ENCODE measurements at places on chromosomes 3 and 15.

DNA sequence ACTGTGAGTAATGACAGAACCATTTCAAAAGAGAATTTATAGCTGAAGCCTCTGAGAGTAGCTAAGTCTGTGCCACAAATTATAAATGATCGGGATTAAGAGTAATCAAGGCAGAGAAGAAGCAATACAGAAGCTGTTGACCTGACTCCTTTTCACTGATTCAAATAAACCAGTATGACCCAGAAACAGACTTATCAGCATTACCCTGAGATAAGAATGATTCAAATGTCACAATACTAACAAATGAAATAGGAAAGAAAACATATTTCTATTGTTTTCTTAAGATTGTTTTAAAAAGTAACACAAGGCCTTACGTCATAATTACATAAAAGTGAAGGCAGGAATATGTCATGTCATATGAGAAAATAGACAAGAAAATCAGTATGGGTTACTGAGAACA is 1534.6 kb downstream of the SI start:
- DNase-seq: no peak

DNA sequence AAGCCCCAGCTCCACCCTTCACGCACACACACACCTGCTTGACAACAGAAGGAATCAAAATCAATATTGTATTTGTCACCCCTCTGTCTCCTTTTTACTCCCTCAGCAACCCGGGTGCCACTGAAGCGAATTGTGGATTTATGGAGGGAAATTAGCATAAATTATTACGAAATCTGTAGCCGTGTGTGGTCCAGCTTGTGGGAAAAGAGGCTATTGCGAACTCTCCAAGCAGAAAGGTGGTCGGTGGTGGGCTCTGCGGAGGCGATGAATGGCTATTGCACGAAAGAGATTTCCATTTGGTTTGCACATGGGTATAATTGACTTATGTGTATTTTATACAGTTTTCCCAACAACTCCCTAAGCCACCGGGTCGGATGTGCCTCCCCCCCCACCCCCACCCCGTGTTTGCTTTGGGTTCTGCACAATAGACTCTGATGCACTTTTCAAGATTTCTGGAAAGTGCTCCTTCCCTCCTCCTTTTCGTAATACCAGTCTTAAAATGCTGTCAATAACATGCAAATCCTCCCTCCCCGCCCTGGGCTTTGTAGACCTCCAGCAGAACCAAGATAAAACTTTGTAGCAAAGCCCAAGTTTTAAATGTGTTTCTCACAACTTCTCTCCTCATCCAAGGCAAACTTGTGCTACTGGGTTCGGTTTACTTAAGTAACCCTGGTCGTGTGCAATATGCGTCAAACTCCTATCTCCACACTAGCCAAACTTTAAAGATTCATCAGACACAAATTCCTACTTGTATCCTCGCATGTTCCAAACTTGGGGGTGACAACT is 3.1 kb upstream of the FOXB1 start:
- DNase-seq: no peak

DNA sequence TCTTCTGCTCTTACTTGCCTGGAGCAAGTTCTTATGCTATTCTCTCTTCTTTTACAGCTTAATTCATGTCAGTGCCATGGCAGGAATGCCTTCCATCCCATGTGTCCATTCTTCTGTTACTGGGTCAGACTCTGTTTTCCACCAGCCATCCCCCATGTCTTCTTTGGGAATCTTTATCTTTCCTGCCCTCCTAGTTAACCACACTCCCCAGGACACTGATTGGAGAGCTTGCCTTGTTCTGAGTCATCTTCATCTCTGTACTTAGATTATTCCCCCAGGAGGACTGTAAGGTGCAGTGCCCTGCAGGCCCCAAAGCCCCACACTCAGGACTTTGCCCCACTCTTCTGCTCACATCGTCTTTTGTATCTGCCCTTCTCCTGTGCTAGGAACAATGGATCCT is 3.6 kb downstream of the ABHD17C start:
- no peak for DNase-seq

DNA sequence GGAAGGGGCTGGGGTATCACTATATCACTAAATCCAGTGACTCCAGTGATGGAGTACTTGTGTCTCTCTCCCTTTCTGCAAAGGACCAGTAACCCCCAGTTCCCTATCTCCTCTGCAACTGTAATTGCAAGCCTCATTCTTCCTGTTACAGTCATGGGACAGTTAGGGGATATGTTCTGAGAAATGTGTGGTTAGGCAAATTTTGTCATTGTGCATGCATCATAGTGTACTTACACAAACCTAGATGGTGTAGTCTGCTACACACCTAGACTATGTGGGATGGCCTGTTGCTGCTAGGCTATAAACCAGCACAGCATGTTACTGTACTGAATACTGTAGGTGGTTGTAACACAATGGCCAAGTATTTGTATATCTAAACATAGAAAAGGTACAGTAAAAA is 2.2 kb downstream of the VPS8 start:
- DNase-seq: no peak

DNA sequence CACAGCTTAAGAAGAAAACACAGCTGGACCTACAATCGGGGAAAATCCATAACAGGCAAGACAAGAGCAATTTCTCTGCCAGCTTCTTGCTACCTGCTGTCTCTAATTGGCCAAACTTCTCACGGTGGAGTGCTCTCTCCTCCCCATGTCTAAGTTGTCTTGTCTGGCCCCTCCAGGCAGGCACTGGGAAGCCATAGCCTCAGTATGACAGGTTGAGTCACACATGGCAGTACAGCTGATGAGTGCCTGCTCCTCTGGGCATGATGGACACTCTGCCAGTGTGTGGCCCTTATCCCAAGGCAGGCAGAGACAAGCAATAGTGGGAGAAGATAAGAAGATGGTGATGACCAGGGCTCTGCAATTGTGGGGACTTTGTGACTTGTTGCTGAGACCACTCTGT is 551.8 kb downstream of the DIPK2A start:
- no peak for DNase-seq

GRCh38 chr3:107992976-107993684 is 97.7 kb downstream of the CD47 start:
- no peak for DNase-seq

DNA sequence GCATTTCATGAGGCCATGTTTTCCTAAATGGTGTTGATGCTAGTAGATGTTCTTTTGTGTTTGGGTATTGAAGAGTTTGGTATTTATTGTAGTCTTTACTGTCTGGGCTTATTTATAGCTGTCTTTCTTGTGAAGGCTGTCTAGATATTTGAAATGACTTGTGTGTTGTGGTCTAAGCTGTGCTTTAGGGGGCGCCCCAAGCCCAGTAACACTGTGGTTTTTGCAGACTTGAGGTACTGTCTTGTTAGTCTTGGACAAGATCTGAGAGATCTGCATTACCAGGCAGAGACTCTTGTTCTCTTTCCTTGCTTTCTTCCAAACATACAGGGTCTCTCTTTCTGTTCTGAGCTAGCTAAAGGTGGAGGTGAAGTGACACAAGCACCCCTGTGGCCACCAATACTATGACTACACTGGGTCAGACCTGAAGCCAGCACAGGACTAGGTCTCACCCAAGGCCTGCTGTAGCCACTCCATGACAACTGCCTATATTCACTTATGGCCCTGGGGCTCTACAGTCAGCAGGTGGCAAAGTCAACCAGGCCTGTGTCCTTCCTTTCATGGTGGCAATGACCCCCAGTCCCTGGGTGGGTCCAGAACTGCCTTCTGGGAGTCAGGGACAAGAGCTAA is 152.1 kb upstream of the TBC1D5 start:
- peak; percentile 25 for DNase-seq

DNA sequence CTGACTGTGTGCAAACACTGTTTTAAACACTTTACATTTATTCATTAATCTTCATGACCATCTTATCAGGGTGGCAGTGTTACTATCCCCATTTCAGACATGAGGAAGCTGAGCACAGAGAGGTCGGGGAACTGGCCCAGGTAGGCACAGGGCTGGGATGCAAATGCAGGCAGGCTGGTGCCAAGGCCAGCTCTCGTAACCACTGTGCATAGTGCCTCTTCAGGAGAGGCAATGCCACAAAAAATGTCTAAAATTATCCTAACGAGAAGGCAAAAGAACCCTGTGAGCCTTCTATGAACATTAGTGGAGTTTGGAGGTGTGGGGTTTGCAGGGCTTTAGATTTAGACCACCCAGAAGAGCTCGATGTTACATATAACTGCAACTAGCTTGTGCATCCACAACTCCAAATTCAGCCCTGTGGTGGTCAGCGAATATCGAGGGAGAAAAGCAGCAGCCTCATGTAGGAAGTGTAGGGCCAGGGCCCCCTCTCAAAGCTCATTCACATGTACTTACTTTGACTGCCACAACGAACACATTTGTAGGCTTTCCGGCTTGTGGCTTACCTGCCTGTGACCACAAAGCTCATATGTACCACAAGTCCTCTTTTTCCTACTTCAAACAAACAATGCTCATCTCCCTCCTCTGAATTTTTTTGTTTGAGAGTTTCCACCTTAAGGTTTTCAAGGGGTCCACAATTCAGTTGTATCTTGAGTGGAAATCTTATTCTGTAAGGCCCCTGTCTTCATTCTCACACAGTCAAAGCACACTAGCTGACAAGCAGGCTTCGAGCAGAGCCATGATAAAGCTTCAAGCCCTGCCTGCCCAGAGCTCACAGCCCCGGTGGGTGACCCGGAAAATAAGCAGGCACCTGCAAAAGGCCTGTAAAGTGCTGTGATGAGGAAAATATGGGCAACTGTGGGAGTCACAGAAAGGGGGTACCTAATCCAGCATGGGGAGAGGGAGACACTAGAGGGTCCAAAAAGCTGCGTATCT is 722.9 kb upstream of the CFAP20DC start:
- no peak for DNase-seq

- no peak for DNase-seq
Measured at GRCh38 chr3:12970684-12971083, 102.5 kb downstream of the IQSEC1 start.

GRCh38 chr15:45168751-45169551 is 18.8 kb downstream of the SHF start:
- no peak for DNase-seq

GRCh38 chr3:39755100-39755499 is 54.3 kb upstream of the MYRIP start:
- no peak for DNase-seq

- peak; percentile 16 for DNase-seq
Measured at GRCh38 chr15:67433495-67434099, 87.3 kb upstream of the C15orf61 start.

GRCh38 chr3:186260726-186261125 is 101.3 kb downstream of the DGKG start:
- no peak for DNase-seq

GRCh38 chr3:187975561-187976364 is 178.2 kb upstream of the LPP start:
- no peak for DNase-seq

- DNase-seq: no peak
Measured at GRCh38 chr15:99711625-99712024, 21.6 kb downstream of the LYSMD4 start.

GRCh38 chr15:43408789-43409188 is 37.9 kb downstream of the TUBGCP4 start:
- DNase-seq: no peak

DNA sequence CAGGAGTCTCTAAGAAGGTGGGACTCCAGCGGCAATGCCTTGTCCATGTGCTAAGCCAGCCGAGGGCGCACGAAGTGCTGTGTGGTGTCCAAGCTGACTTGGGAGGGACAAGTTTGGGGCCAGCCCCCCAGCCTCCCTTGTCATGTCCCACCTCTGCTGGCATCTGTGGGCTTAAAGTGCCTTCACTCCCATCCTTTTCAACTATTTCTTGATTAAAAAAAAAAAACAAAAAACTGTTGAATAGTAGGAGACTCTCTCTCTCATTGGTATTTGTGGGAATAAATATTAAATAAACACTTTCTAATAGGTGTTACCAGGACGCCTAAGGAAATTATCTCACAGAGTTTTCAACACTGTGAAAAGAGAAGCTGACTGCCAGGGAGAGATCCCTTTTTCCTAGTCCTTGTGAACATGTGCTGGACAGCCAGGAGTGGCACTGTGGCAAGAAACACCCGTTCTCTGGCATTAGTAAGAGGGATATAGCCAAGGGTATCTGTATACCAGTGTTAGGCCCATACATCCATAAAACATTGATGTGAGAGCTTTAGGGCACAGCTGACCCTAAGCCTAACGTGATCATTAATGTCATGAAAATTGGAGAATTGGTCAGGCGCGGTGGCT is 158.0 kb downstream of the IGF1R start:
- no peak for DNase-seq

DNA sequence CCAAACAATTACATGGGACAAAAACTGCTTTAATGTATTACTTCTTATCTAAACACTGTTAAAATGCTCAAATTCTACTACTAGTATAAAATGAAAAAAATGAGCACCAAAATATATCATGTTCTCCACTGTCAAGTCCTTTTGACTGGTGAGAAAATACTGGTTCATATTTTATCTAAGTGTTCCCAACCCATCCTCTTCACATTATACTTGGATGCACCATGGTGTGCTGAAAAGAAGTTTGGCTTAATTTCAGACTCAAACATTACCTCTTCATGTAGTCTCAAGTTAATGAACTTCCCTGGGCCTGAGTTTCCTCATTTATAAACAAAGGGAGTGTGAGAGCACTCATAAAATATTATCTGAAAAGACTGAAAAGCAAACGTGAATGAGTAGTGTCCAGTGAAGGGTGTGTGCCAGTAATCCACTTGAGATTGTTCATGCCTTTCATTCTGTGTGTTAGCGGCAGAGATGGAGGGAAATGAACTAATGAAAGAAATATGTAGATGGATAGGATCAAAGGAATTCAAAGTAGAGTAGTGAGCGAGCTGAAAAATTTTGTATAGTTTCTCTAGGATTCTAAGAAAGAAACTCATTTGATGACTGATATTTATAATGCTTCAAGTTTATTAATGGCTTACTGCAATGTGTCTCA is 263.2 kb downstream of the NLGN1 start:
- peak; percentile 13 for DNase-seq

DNA sequence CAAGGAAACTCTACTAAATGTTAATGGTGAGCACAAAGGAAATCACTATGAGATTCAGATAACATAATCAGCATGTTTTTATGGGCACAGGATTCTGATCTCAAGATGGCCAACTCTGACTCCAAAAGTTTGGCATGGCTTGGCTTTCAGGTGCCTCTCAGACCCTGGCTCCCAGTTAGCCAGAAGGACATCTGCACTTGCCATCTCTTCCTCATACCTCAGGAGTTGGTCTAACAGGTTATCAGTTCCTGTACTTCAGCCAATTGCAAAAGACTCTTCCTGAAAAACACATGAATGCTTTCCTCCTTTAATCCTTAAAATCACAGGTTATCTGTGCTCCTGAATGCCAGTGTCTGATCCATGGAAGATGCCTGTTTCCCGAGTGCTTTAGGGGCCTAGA is 25.0 kb downstream of the TMPRSS7 start:
- no peak for DNase-seq

DNA sequence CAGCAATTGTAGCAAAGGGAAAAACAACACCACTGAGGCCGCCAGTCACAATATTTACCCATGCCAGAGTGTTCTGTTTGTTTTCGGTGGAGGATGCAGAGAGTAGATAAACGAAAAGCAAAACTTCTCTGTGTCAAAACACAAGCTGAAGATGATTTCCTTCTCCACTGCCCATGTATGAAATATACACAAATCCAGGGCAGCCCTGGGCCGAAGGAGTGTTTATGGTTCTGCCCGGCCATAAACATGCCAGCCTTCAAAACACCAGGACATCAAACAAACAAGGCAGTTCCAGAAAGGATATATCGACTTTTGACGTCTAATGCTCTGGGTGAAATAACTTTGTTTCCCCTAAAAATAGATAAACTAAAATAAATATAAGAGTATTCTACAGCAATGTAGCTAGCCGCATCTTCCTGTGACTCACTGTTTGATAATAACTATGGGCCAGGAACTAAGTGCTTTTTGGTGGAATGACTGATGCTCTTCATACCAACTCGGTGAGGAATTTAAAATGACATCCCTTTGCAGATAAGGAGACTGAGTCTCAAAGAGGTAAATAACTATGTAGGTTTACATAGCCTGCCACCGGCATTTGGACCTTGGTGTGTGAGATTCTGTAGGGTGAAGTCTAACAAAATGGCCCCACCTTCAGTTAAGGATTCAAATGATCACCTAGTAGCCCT is 82.8 kb downstream of the MAGI1 start:
- no peak for DNase-seq

Measured in fibroblast of skin of left biceps (primary cell).